ENCODE measurements at places on chromosomes 2 and 18.

DNA sequence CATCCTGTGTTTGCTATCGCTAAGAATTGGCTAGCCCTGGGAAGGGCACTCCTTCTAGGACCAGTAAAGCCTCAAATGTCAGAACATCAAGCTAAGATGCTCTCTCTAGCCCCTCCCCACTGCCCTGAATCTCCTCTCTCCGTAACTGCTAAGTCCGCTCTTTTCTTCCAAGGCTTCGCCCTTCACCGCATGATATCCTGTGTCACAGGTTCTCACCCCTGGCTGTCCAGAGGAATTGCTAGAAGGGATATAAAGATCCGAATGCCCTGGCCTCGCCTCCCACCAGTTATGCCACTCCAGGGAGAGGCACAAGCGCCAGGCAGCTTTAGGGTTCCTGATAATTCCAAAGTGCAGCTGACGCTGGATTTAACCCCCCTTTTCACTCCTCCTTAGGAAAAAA, 17.1 kb upstream of the GPR45 start:
- no peak for DNase-seq

- no peak for DNase-seq
These were observed 4.2 kb downstream of the TFPI start for GRCh38 chr2:187549951-187550555.

DNA sequence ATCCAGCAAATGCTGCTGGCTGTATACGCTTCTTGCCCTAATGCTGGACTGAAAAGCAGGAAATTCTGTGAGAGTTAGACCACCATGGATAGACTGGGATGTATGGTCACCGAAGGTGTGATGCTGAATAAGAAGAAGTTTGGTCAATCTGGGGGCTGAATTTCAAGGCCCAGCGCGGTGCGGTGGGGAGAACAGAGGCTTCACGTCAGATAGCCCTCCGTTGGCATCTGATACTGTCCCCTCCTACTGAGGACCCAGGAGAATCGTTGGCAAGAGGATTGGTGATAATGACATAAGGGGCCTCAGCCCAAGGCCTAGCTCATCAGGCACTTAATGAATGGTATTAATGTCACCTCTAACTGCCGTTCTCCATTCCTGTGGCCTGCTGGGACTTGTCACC, 97.3 kb upstream of the ST3GAL5 start:
- no peak for DNase-seq

DNA sequence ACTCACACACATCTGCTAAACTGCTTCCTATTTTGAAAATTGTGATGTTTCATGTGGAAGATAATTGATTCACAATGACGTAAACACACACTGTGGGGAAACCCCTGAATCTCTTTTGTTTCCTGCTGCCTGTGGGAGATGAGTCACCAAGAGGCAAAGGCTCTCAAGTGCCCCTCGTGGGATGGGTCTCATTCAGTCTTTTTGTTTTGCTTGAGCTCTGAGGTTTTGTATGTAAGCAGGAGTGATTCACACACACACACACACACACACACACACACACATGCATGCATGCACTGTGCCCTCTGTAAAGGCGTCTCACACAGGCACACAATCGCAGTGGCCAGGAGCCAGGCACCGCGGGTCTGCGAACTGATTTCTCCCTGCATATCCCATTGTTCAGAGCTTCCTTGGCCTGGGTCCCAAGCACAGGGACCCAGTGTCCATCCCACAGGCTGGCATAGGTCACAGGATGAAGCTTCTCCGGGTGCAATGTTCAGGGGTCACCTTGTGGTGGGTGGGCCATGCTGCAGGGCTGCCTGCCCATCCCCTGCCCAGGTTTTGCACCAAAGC, 12.1 kb upstream of the ARHGEF4 start:
- no peak for DNase-seq

- no peak for DNase-seq
These were observed 2.9 kb upstream of the STAT4 start for GRCh38 chr2:191153716-191154115.

DNA sequence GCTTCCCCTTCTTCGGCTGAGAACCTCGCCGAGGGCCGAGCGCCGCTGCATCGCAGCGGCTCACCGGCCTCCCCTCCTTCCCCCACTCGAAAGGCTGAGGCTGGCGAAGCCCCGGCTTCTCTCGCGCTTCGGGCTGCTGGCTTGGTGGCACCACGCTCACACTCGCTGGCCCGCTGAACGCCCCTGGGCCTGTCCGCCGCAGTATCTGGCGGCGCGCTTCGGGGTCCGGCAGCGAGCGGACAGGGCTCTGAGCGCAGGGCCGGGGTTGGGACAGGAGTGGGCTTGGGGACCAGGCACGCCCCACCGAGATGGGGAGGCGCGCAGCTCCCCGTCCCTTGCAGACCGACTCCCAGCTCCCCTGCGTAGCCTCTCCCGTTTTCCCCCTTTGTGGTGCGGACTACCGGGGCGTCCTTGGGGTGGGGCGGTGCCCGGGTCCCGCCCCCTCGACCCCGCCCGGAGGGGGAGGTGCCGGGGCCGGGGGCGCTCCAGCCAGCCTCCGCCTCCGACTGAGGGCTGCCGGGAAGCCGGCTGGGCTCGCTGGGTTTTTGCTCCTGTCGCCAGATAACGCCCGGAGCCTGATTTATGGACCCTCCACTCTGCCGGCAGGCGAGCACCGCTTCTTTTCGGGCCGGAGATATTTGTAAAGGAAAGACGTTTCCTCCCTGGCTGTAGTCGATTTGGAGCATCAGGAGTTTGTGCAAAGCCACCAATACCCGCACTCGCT, 3.8 kb downstream of the GBX2 start:
- no peak for DNase-seq

All from NCI-H446 (cell line).